ENCODE measurements at places on chromosomes 7 and 10.

DNA sequence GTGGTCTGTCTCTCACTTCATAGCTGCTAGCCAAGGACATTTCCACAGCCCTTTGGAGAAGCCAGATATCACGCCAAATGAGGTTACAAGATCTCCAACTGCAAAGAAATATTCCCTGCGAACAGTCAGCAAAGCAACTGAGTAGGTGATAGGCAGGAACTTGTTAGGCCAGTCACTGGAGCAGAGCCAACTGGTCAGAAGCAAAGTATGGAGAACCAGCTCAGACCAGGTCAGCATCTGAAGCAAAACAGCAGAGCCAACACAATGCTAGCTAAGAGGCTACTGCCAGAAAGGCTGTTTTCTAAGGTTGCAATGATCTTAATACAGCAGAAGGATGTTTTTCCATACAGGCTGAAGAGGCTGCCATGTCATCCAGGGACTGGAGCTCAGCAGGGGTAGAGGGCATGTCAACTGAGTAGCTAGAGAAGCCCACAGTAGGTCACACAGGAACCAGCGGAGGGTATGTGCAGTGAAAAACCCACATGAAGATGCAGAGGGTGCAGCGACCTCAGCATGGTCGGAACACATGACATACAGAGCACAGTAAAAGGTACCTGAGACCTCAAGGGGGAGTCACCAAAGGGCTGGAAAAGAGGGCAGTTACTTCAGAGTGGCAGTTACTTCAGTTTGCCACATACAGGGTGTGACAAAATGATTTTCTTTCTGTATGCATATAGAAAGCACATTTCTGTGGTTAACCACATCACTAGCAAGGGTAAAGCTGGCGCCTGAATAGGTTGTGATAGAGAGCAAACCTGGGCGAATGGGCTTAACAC is 8.9 kb downstream of the SEC31B start:
- DNase-seq: no peak

DNA sequence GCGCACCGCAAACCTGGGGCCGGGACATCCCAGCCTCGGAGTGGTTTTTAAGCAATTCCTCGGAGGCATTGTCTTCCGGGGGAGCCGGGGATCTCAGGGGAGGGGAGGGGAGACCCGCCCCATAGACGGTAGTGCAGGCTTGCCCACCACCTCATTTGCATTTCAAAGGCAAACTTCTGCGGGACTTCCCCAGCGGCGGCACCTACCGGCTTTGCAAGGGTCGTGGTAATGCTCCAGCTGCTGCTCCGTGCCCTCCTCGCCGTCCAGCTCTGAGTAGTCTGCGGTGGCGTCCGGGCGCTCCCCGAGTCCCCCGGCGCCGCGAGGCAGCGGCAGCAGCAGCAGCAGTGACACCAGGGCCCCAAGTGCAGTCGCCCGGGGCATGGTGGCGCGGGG is 425 bp downstream of the TLL2 start:
- no peak for DNase-seq

DNA sequence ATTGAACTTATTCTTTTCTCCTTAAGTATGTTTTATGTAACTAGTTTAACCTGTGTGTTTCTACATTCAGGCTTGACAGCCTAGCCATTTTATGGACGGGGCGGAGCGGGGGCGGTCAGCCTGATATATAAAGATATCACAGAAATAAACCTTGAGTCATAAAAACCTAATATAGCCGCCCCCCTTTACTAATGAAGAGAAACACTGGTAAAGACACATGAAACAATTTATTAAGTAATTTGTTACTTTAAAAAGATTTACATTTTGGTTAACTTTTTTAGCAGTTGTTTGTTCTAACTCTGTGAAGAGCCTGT is 84.0 kb downstream of the MAPK8 start:
- DNase-seq: no peak

DNA sequence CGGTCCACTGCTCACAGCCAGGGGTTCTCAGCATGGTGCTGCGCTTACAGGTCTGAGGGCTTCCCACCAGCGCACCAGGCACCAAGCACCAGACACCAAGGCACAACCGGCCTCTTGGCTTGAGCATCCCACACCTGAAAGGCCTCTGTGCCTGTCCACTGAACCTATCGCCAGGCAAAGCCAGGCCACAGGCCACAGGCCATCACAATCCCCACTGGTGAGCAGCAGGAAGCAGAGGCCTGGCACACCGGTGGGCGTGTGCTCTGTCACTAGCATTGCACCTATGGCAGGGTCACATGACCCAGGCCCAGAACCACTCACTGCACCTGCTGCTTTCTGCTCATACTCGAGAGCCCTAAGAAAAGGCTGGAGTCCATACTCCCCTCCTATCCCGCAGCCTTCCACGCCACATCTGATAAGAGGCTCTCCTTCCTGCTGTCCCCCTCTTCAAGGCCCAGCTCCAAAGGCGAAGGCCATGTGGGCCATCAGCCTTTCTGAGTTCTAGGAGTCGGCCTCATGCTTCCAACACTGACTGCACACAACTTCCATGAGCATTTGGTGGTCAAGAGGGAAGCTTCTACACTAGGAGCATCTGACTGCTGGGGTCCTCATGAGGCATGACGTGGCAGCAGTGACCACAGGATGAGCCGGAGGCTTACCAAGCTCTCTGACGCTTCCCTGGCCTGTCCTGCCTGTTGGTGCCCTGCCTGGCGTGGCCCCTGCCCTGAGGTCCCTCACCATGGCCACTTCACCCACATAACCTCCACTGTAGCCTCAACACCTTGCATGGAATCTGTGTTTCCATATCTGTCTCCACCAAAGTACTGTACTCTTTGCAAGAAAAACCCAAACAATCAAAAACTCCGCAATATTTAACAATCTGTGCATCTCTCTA is 166.3 kb downstream of the TNS3 start:
- DNase-seq: peak; percentile 19

DNA sequence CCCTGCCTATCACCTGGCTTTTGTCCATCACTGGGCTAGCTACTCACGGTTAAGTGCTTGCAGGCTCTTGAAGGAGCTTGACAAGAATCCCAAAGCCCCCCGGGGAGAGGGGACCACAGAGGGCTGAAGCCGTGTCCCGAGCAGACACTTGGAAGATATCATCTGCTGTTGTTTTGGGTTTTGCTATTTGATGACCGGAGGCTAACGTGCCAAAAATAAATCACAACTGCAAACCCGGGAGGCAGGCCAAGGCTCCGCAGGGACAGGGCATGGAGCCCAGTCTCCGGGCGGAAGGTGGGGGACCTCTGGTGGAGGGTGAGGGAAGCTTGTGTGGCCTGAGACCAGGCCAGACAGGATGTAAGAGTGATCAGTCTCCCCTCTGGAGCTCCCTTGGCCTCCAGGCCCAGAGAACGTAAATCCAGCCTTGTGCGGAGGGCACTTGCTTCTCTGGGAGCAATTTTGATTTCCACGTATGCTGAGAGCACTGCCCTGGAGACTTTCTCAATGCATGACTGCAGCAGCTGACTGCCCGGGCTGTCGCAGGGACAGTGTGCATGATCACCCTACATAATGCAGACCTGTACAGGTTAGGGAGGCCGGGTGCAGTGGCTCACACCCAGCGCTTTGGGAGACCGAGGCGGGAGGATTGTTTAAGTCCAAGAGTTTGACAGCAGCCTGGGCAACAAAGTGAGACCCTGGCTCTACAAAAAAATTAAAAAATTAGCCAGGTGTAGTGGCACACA is at the start of gene PHKG1:
Gene PHKG1 (minus strand): TSS at position 164 of the 743 bp plus-strand sequence. CDS start 4,011 bp downstream, outside the sequence.
- peak; percentile 89 for DNase-seq
